H9 (cell line): ENCODE measurements at places on chromosomes 5 and 9.

DNA sequence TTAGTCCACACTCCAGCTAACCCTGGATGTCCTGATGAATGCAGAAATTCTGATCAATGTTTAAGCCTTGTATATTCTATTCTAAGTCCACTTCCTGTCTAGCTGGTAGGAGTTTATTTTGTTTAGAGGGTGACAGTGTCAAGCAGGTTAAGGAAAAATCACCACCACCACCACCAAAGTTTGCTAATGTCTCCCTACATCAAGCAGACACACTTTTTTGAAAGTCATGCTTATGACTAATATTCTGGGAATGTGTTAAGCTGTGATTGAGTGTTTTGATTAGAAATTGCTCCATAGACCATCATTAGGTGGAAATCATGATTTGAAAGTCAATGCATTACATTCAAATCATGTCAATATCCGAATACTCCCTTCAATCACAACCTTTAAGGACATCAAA, 1530.1 kb downstream of the MAT2B start:
- DNase-seq = no peak

DNA sequence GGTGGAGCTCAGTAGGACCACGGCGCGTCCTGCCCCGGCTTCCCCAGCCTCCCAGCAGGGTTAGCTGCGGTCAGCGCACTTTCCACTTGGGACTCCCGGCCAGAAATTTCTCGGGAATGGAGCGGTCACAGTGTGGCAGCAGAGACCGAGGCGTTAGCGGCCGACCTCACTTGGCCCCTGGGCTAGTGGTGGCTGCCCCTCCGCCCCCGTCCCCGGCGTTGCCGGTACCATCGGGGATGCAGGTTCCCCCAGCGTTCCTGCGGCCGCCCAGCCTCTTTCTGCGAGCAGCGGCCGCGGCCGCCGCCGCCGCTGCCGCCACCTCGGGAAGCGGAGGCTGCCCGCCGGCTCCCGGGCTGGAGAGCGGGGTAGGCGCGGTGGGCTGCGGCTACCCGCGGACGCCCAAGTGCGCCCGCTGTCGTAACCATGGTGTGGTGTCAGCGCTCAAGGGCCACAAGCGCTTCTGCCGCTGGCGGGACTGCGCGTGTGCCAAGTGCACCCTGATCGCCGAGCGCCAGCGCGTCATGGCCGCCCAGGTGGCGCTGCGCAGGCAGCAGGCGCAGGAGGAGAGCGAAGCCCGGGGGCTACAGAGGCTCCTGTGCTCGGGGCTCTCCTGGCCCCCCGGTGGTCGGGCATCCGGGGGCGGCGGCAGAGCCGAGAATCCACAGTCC, 460 bp downstream of the DMRTA1 start:
- peak; percentile 80 for DNase-seq

- DNase-seq = no peak
Measured at GRCh38 chr9:90942555-90942954, 140.9 kb downstream of the SYK start.

DNA sequence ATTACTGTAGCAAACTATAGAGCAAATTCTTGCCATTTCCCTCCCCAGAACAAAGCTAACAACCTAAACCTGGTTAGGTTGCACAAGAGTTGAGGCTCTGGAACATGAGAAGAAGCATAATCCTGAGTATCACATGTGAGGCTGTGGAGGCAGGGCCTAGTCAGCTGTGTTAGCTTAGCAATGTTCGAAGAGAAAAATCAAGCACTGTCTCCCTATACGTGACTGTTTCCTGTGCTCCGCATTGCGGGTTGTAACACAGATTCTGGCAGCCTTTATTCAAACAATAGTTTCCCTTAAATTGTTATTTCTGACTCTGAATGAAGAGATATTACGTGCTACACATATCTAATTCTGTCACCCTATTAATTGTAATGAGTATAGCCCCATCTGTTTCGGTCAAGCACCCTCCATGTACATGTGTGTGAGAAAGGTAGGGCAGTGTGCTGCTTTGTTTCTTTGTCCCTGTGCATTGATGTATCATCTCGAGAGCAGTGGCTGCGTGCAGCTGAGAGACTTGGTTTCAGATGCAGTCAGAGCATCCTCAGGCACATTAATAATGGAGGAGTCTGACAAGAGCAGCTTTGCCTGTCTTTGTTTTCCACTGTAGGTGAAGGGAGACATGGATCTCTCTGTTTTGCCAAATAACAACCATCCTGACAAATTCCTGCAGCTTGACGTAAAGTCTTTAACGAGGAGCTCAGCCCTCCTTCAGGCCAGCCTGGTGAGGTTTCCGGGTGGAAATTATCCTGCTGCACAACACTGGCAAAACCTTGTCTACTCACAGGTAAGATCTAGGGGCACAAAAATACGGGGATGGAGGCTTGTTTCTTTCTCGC, at the start of gene MINAR2:
TSS of gene MINAR2 (plus strand) at position 523 of the 836 bp plus-strand sequence. CDS start at position 620, 97 bp downstream.
- DNase-seq = no peak

DNA sequence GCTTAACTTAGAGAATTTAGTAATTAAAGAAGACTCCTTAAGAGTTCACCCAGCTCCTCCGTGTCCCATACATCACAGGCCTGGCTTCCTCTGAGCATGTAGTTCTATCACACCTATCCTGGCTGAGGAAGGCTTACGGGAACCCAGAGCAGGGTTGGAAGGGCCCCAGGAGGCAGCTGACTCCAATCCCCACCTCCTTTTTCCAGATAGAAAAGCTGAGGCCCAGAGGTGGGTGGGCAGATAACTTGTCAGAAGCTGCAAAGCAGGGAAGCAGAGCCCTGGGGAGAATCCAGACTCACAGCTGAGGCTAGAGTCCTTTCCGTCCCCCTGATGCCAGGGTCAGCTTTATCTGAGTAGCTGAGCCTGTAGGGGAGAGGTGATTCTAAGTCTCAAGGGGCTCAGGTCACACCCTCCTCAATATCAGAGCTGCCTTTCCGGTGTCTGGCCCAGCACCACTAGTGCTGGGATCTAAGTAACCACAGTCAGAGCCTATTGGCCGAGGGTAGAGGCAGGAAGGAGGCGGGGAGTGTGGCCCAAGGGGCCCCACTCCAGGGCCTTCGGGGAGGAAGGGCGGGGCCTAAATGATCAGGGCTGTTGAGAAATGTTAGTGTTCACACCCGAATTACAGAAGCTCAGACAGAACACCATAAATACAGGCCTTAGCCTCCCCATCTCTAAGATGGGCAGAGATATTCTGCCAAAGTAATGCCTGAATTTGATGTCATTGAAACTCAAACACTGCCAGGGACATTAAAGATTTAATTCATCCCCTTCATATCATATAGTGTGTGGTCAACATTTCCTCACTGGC, 9.9 kb downstream of the CCDC69 start:
- peak; percentile 79 for DNase-seq

GRCh38 chr9:106867286-106867685, 4.3 kb downstream of the ZNF462 start:
- no peak for DNase-seq

DNA sequence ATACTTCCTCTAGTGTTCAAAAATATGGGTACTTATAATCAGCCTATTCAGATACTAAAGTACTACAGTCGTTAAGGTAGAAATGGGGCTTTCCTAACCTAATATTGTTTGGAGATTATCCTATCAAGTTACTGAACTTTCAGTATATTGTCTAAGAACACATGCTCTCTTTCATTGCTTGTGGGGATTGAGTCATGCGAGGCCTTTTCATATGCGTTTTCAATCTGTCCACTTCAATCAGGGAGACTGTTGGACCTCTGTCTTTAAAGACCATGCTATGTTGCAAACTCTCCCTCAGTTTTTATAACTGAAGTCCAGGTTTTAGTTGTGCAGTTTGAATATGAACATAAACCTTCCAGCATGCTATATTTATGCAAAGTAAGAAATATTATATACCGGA, 15.0 kb downstream of the PRR16 start:
- no peak for DNase-seq

DNA sequence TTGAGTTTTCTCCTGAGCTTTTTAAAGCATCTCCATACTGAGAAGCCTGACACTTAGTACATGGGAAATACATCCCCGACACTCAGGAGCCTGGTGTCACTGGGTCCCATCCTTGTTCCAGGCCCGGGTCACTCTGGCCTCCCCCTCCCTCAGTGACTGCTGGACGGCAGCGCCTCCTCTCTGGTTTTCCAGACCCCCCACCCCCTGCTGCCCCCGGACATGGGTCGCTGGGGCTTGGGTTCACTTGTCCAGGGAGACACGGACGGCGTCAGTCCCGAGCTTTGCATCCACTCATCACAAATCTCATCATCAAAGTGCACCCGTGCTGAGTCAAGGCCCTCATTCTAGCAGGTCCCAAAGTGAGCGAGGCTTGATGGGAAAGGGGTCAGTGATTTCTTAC, 243.0 kb downstream of the IRX2 start:
- DNase-seq = no peak

DNA sequence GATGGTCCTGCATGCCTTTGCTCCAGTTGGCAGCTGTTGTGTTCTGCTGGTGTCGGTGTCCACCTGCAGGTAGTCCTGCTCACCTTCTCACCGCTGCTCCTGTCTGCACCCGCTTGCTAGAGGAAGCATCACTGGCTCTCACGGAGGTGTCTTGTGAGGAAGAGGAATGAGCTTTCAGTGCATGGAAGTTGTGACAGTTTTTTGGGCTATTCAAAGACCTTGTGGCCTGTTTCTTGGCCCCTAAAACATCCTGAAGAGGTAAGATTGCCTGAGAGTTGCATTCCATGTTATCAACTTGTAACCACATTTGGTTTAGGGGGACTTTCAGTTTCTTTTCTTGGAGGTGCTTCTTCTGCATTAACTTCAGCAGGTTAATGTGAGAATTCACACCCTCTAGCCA, 85.6 kb downstream of the MACROH2A1 start:
- DNase-seq = no peak

DNA sequence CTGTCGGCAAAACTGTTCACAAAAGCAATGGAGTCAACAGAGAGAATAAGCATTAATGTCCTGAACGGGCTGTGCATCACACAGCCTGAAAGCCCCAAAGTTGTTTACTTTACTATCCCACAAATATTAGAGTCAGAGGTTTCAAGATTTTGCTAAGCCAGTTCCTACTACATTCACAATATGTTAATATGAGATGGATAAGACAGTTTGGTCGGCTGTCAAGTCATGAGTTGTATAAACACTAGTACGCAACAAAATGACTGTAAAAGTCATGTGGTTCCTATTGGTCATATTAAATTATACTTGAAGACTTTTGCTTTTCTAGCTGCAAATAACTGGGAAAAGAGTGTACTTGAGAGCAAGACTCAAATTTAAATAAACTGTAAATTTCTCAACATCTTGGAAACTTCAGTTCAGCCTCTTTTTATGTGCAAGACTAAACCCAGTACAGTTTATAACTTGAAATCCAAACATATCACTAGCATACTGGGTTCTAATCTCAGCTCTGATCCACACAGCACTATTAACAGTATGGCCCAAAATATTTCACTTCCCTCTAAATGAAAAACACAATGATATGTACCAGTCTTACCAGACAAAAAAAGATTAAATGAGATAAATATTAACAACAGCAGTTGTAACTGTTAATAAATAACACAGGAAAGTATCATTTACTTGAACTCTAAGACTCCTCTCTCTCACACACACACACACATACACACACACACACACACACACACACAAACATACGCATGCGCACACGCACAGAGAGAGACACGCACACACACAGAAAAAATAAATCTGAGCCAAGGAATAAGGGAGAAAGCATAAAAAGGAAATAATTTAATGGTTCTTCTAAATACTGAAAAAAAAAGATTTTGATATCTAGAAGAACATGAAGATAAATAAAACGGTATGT, 33.1 kb downstream of the FANCC start:
- DNase-seq = no peak

GRCh38 chr9:118321788-118322187, 617.6 kb downstream of the TLR4 start:
- no peak for DNase-seq
